ENCODE measurements at places on chromosomes 7 and 10.

DNA sequence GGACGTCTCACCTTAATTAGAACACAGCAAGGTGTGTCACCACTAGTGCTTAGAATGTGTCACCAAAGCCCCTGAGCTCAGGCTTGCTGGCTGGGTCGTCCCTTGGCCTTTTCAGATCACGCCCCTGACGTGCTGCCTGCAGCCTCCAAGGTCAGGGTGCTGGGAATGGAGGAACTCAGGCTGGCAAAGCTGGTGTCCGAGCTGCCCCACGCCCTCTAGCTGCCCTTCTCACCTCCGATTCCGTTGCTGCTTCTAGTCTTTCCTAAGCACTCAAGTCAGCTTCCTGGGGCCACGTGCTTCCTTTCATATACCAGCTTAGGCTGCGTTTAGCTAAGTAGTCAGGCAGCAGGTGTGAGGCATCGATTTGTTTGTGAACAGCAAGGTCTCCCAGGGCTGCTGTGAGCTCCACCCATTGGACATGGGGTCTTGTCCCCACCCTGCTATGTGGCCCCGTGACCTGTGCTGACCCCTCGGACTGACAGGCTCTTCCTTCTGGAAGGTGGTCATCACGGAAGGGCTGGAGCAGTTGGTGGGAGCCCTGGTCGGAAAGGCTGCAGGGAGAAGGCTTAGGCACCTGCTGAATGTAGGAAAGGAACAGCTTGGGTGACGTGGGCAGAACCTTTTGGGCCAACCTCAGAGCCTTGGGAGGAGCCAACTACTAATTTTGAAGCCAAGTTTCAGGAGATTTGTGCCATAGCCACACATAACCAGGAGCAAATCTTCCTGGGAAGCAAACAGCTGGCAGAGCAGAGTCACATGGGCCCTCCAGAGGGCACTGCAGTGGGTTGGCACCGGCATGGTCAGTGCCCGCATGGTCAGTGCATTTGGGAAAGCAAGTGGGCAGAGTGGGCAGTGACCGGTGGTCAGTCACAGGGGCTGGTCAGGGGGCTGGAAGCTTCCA, 28.8 kb downstream of the VIPR2 start:
- H3K27me3 ChIP-seq = no peaks in the 10 kb centered on the region
- no peak overlapping the region for H3K27ac ChIP-seq
- H3K4me3 ChIP-seq = no peak overlapping the region
- DNase-seq = peak; percentile 61
- H3K36me3 ChIP-seq = no peaks in the 10 kb centered on the region
- peaks cover 10% of the 10 kb centered on the region for H3K4me1 ChIP-seq

- H3K27me3 ChIP-seq = peaks cover 14% of the 10 kb centered on the region
- no peak overlapping the region for H3K4me3 ChIP-seq
- H3K36me3 ChIP-seq = no peaks in the 10 kb centered on the region
- no peak overlapping the region for H3K27ac ChIP-seq
- H3K4me1 ChIP-seq = peaks cover 18% of the 10 kb centered on the region
- DNase-seq = peak; percentile 87
These were observed 2.2 kb upstream of the GRIFIN start for GRCh38 chr7:2478399-2478785.

GRCh38 chr10:119778776-119779445, 53.1 kb downstream of the INPP5F start:
- H3K27me3 ChIP-seq = no peaks in the 10 kb centered on the region
- no peak overlapping the region for H3K27ac ChIP-seq
- DNase-seq = no peak

- H3K4me1 ChIP-seq = no peaks in the 10 kb centered on the region
- no peak overlapping the region for H3K27ac ChIP-seq
- no peak overlapping the region for H3K4me3 ChIP-seq
- no peaks in the 10 kb centered on the region for H3K27me3 ChIP-seq
- no peaks in the 10 kb centered on the region for H3K36me3 ChIP-seq
These were observed 1065.4 kb downstream of the SORCS3 start for GRCh38 chr10:105706281-105707026.

GRCh38 chr10:113895018-113895417, 40.6 kb downstream of the NHLRC2 start:
- H3K27ac ChIP-seq = no peak overlapping the region
- no peak for DNase-seq
- no peak overlapping the region for H3K4me3 ChIP-seq
- no peaks in the 10 kb centered on the region for H3K36me3 ChIP-seq
- peaks cover 7% of the 10 kb centered on the region for H3K4me1 ChIP-seq

Measured in sigmoid colon (tissue), 7 donors.